ENCODE measurements at places on chromosomes 2 and 18.
A peak's percentile ranks its signal among the peaks of the same experiment; 100 is the strongest.

GRCh38 chr2:152086231-152086630 is 12.6 kb downstream of the CACNB4 start:
- DNase-seq: no peak

- no peak for DNase-seq
Measured at GRCh38 chr2:162210385-162210784, 32.9 kb downstream of the FAP start.

- peak; percentile 49 for DNase-seq
Measured at GRCh38 chr2:102251042-102251848, 60.1 kb upstream of the IL1RL1 start.

DNA sequence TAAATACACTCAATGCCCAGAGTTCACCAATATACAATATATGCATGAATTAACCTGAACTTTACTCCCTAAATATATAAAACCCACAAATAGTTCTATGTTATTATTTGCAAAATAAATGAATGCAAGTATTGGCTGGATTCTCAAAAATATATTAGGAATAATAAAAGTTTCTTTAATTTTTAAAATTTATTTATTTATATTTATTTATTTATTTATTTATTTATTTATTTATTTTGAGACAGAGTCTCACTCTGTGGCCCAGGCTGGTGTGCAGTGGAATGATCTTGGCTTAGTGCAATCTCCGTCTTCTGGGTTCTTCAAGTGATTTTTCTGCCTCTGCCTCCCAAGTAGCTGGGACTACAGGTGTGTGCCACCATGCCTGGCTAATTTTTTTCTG is 88.7 kb upstream of the TMEFF2 start:
- no peak for DNase-seq

DNA sequence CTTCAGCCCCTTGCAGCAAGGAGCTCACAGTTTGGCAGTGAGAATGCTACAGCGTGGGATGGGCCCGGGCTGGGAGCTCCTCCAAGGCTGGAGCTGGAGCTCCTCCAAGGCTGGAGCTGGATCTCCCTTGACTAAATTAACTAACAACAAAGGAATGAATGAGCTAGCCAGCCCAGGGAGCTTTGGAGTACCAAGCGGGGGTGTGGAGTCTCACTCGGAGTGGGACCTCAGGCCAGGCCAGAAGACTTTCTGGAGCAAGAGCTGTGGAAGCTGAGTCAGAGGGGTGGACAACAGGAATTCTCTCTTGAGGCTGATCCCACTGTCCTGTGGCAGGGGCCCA is 244.7 kb upstream of the HS6ST1 start:
- no peak for DNase-seq

DNA sequence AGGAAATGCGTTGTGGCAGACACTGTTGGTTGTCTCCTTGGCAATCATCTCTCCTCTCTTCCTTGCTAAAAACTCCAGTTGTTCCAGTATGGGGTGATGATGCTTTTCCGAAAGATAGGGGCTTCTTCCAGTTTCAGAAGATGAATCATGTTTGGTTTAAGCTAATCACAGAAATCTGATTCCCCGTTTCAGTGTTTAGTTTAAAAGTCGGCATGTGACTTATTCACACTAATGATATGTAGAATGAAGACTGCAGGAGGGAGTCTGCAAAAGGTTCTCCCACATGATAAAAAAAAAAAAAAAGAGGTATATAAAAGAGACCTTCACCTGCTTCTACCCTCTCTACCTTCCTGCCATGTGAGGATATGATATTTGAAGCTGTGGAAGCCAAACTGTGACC is 239.0 kb upstream of the SIX2 start:
- no peak for DNase-seq

DNA sequence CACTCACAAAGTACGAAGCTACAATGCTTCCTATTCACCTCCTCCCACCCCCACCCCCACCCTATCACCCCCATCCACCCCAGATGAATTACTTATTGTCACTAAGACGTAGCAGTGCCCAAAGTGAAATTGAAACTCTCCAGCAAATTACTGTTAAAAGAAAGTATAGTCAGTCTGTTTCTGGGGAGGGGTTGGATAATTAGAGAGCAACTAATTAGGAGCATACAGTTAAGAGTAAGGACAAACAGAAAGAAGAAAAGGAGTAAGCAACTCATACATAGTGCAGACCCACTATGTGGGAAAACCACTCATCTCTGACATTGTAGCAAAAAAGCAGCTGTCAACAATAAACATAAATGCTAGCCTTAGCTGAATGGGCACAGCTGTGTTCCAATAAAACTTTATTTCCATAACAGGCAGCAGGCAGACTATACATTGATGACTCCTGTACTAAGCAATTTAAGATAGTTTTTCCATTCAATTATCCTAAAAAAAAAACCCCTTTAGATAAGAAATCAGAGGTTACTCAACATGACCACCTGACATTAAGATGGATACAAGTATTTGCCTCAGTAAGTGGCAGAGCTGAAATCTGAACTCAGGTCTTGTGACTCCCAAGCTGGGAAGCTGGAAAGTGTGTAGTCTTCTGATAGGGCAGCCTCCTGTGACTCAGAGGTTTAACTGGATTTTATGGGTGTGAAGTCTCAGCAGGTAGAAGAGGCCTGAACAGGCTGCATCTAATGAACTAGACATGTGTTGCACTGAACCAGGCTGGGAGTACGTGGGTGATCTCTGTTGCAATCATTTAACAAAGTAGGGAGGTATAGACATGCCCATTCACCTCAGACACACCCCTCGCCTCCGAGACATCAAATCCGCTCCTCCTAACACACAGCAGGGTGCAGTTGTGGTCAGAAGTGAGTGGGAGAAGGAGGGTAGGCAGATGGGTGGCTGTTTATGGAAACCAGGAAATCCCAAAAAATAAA is 171.8 kb upstream of the KLF7 start:
- DNase-seq: peak; percentile 33

DNA sequence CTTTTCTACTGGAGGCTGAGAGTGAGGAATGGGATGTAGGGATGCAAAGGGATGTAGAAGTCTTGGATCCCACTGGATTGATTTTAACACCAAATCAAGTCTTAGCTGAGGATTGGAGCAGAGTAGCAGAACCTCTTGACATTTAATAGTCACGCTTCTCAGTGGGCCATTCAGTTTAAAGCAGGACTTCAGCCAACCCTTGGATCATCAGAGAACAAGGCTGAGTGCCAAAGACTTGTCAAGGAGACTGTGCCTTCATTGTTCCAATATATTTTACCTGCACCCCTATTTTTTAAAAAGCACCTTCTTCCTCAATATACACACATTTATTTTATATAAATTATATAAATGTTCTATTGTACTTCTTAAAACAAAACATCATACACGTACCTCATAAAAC is 242.4 kb upstream of the ST6GAL2 start:
- no peak for DNase-seq

DNA sequence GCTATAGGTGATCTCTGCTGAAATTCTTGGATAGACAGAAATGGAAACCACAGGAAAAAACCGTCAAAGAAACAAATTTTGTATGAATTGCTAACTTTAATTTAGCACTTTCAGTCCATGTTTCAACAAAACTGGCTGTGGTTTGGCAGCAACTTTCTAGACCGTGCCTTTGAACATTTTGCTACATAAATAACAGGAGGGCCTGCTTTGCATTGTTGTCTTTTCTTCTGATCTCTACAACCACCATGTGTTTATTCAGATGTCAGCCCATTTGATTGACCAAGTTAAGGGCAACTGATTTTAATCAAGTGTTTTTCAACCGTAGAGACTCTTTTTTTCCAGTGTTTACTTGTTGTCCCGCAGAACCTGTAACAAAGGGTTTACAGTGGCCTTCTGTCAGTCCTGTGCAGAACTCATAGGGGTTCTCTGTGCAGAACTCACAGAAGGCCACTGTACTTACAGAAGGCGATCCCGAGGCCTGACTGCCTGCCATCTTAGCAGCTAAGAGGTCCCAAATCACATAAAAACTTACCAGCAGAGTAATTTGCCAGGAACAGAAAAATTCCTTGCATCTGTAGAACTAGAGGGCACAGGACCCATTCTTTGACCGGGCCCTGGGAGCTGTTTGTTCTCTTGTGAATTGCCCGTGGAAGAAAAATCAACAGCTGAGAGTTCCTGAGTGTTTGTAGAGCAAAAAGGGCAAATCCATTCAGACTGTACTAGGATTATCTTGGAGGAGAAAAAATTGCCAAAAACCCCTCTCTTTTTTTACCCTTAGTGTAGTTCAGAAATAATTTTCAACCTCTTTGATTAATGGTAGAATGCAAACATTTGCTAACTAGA is 120.6 kb downstream of the PRKRA start:
- no peak for DNase-seq

DNA sequence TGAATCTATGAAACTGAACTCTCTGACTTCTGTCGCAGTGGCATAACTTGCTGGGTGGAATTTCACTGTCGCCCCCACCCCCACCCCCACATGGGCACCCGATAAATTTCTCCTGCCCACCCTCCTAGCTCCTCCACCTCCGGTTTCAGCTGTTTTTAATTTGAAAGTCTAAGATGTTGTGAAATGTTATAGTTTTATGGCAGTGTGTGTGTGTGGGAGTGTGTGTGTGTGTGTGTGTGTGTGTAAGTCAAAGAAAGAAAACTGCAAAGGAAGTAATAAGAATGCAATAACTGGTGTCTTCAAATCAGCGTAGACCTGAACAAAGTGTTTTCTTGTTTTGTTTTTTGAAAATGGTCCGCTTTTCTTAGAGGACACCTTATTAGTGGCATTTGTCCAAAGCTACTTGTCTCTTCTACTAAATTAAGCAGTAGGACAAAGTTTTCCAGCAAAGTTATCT is 388 bp downstream of the DTNA start:
- DNase-seq: no peak

DNA sequence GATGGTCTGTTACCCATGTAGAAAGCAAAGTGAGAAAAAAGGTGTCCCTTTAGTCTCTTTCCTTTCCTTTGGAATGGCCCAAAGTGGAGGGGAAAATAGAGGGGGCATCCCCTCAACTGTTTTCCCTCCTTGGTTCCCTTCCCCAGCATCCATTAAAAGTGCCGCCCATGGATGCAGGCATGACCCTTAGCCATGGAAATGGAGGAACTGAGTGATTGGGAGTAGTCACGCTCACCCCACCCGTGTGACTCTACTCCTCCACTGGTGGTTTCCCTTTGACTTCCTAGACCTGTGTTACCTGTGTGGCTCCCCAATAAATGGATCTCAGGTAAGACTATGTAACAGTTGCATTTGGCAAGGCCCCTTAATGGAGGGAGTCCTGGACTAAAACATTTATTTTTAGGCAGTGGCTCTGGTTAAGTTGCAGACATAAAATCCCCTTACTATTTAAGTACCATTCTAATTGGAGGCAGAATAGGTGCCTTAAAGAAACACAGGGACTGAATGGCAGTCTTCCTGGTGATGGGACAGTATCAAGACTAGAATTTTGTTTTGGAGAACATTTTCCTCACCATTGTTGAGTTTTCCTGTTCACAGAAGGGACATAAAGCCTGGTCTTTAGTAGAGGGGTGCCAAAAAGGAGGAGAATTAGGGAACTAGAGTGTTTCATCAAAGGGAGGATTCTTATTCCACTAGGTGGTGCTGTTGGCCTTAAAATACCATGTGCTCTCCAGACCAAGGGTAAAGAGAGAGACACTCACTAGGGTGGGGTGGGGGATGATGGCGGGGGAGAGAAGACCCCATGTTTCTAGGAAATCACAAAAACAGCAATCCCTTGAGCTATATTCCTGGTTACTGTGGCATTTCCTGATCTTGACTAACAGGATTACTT is 25.7 kb upstream of the PLA2R1 start:
- no peak for DNase-seq

GRCh38 chr2:37582481-37583220 is 88.8 kb downstream of the CDC42EP3 start:
- DNase-seq: peak; percentile 53

- no peak for DNase-seq
Measured at GRCh38 chr2:40210344-40210967, 241.4 kb downstream of the SLC8A1 start.

- no peak for DNase-seq
Measured at GRCh38 chr2:217645896-217646295, 356.9 kb downstream of the TNS1 start.

DNA sequence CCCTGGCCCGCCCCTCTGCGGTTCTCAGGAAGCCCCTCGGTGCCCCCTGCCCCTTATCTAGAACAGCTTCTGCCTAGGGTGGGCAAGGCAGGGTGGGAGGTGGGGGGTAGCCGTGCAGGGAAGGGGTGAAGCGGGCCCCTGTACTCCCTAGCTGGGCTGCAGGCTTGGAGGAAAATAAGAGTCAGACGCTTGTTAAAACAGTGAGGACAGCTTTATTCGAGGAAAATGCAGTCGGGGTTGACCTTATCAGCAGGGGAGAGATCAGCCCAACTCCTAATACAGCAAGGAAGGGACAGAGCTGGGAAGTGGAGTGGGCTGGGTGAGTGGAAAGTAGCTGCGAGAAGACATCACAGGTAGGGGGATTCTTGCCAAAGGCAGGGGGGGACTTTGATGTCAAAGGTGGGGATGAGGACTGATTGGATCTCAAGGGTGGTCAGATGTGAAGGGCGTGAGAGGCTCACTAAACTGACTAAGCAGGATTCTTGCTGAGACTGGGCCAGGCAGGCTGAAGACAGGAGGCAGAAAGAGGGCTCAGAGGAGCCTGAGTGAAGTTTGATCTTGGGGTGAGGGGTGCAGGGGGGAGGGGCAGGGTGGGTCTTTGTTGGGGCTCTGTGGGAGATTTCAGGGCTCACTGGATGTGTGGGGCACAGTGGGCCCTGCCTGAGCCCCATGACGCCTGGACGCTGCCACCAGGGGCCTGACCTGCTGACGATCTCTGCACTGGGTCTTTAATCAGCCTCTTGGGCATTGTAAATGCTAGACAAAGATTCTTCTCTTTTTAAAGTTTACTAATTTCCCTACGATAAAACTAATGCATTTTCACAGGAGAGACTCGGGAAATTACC is 29.9 kb downstream of the HPCAL1 start:
- no peak for DNase-seq

- DNase-seq: peak; percentile 76
Measured at GRCh38 chr2:64766841-64767669, 113.3 kb upstream of the SERTAD2 start.

DNA sequence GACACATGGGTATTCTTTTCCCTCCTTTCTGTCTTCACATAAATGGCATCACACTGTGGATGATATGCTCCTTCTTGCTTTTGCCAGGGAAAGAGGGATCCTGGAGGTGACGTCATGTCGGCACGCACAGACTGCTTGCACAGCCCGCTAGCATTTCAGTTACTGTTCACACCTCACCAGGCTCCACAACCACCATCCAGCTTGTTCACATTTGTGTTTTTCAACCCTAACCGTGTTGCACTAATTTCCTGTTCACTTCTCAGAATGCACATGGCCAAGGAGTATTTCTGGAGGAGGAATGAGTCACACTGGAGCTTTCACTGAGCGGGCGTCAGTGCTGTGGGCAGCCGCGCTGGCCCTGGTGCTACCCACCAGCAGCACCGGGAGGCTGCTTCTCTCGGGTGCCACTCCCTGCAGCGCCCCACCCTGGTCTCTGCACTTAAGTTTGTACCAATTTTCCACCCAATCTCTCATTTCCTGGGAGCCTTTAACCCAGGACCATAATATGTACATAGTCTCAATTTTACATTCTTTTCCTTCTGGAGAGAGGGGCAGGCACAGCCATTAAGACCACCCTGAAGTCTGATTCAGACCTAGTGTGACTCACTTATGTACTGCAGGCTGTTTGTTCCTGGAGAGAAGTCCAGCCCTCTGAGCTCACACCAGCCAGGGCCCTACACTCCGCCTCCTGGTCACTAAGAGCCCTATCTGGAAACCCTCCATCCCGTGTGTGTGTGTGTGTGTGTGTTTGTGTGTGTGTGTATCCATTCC is 65.1 kb downstream of the MBP start:
- peak; percentile 90 for DNase-seq

GRCh38 chr2:16654833-16655444 is 10.7 kb downstream of the CYRIA start:
- DNase-seq: no peak

- DNase-seq: no peak
Measured at GRCh38 chr2:173715441-173715840, 249.7 kb downstream of the SP3 start.

All from CD4-positive, alpha-beta T cell treated with Interleukin-4 for 4 hours (primary cell).